ENCODE measurements at places on chromosomes 5 and 9.

GRCh38 chr5:24094081-24094679 is 550.6 kb downstream of the CDH10 start:
- DNase-seq, result no peak

GRCh38 chr9:108207561-108208165 is 648.1 kb downstream of the ACTL7B start:
- no peak for DNase-seq

DNA sequence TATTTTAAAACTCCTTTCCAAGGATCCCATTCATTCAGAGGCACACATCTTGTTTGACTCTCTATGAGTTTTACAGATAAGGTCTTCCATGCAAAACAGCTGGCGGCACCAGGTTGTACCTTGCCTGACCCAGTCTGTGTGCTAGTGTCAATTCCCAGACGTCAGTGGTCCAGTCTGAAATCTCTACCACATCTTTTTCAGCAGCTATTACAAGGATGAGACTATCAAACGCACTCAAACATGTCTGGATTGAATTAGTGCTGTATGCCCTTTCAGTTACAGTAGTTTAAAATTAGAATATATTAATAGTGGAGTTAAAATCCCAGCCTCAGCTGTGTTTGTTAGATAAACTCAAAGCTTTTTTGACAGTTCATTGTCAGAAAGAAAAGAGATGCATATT is 11.7 kb downstream of the CDC14B start:
- DNase-seq, result no peak

DNA sequence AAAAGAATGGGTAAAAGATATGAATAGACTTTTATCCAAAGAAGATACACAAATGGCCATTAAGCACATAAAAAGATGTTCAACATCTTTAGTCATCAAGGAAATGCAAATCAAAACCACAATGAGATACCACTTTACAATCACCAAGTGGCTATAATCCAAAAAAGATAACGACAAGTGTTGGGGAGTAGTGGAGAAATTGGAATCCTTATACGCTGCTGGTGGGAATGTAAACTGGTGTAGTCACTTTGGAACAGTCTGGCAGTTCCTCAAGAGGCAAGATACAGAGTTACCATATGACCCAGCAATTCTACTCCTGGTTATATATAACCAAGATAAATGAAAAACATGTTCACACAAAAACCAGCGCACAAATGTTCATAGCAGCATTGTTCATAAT is 234.9 kb downstream of the SPATA31D1 start:
- DNase-seq, result no peak

DNA sequence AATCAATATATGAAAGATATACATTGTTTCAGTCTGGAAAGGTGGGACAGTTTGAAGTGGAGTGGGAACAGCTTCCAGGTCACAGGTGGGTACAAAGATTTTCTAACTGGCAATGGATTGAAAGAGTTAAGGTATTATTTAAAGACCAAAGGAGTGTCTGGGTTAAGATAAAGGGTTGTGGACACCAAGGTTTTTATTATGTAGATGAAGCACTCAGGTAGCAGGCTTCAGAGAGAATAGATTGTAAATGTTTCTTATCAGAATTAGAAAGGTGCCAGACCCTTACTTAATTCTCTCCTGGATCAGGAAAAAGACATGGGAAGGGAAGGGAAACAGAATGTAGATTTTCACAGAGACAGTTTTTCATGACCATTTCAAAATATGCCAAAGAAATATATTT is 1174.8 kb downstream of the MAT2B start:
- no peak for DNase-seq

GRCh38 chr5:74094096-74094781 is 468.2 kb downstream of the ARHGEF28 start:
- no peak for DNase-seq

- no peak for DNase-seq
These were observed 1020.0 kb upstream of the ARRDC3 start for GRCh38 chr5:92402956-92403702.

DNA sequence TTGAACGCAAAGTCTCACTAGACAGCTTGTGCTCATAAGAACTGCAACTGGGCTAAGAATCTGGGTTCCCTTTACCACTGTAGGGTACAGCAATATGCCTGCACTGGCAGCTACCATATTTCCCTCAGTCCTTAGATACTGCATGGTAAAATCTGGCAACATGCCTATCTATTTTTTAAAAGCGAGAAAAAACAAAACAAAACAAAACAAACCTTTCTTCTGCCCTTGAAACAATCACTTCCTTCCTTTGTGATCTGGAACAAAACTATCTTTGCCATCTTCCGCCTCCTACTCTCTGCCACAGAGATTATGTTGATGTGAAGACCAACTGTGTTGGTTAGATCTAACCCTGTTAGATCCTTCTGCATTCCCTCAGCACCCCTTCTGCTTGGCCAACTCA is 242.9 kb downstream of the EBF1 start:
- no peak for DNase-seq

GRCh38 chr5:53362521-53362941 is 117.9 kb upstream of the FST start:
- DNase-seq, result no peak

GRCh38 chr9:133204335-133204992 is 4.6 kb downstream of the OBP2B start:
- DNase-seq, result no peak

- no peak for DNase-seq
These were observed 128.8 kb downstream of the FER start for GRCh38 chr5:108876451-108876850.

- DNase-seq, result no peak
These were observed 95.6 kb downstream of the NR6A1 start for GRCh38 chr9:124675261-124676158.

DNA sequence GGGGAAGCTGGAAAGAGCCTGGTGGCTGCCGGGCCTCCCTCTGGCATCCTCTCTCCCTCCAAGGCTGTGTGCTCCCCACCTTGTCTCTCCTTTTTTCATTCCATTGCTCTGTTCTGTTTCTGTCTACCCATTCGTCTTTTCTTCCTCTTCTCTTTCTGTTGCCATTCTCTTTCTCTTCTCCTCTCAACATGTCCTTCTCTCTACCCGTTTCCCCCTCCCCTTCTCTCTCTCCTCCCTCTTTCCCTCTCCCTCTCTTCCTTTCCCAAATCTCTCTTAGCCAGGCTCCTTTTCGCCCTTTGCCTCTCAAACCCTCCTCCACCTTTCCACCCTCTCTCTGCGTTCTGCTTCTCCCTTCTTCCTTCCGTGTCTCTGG is 19.4 kb upstream of the KCNIP1 start:
- no peak for DNase-seq

GRCh38 chr9:20604562-20604961 is 17.7 kb downstream of the MLLT3 start:
- no peak for DNase-seq

- peak; percentile 75 for DNase-seq
These were observed 13.9 kb downstream of the REXO4 start for GRCh38 chr9:133403766-133404453.

DNA sequence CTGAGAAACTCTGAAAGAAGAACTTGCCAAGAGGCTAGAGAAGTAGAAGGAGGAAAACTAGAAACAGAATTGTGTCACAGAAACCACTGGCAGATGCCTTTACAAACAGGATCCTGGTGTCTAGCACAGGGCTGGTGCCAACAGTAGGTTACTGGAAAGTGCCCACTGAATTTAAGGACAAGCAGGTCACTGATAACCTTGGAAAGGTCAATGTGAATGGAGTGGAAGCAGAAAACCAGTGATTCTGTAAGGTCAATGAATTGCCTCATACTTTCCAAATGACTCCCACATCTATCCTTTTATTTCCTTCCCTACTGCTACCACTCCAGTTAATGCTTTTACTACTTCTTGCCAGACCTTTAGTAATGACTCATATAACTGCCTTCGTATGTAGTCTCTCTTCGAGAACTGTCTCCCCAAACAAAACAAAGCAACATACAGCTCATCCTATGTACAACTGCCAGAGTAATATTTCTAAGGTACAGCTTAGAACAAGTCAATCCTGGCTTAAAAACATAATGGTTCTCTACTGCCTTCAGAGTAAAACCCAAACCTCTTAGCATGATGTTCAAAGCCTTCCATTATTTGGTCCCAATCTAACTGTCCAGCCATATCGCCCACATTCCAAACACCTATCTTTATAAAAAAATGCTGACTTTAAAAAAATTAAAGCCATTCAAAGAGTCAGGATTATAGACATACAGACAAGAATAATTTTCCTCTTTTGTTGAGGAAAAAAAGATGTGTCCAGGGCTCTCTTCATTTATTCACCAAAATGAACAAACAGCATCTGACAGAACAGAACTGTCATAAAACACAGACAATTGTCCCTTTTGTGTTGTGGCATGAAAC is 52.5 kb downstream of the NR3C1 start:
- no peak for DNase-seq

GRCh38 chr9:85892401-85892800 is 48.5 kb upstream of the NAA35 start:
- no peak for DNase-seq

DNA sequence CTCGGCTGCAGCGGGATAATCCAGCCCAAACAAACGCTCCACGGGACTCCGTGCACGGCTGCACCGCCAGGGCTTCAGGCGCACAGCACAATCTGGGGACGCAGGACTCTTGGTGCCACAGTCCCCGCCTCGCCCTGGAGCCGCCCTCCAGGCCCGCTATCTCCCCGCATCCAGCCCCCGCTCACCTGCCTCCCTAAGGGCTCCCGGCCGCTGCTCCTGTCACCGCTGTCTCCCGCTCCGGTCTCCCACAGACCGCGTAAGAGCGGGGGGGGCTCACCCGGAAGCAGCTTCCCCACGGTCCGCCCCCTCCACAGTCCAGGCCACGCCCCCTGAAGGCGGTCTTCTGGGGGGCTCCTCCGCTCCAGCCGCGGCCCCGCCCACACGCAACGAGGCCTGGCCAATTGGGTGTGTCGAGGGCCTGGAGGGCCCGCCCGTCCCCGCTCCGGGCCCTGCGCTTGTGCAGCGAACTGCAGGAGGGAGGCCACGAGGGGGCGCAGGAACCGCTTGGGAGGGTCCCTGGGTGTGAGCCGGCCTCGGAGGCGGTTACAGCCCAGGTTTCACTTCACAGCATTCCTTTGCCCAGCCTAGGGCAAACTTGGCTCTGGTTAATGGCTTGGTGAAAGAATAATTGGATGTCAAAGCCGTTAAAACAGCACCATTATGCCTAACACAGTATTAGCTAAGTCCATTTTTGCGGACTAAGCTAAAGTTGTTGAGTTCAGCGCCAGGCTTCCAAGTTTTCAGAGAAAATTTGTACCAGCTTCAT is at the start of gene ALAD:
TSS of gene ALAD (minus strand) at position 258 of the 766 bp plus-strand sequence. CDS start 7,725 bp downstream, outside the sequence.
- peak; percentile 100 for DNase-seq

DNA sequence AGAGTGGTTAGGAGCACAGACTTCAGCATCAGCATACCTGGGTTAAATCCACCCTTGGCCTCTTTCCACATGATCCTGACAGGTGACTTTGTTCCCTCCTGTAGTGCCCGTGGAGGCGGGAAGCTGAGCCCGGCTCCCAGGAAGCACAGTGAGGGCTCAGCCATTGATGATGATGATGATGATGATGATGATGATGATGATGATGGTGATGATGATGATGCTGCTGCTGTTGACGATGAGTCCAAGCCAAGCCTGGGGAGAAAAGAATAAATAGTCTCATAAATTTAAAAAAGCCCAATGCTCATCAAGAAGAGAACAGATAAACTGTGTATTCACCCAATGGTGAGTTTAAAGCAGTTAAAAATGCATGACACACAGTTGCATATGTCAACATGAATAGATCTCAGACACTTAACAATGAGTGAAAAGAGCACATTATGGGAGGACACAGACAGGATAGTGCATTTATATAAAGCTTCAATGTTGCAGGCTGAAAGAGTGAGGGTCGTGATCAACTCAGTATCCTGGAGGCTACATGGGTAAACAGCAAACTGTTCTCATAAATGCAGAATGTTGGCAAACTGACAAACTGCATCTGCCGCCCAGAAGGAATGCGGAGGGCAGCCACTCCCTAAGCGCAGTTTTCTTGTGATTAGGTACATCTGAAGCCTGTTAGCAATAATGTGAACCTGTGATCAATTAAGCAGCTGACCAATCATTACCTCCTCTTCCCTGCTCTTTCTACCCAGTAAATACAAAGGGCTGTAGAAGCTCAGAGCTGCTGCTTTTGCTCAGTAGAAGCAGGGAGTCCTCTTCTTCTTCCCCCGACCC is 11.7 kb upstream of the CFAP157 start:
- no peak for DNase-seq

DNA sequence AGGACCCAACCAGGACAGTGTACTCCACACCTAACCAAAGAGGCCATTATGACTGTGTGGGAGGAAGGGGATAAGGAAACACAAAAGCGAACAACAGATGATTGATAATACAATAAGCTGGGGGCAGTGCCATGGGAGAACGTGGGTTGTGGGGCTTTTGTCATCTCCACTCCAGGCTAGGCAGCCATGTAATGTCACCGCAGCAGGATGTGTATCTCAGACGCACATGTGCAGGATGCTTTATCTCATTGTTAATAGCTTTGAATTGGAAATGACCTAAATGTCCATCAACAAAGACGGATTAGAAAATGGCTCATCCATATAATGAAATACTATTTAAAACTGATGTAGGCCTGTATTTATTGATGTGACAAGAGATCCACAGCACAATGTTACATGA is 51.0 kb downstream of the EPB41L4B start:
- DNase-seq, result no peak

DNA sequence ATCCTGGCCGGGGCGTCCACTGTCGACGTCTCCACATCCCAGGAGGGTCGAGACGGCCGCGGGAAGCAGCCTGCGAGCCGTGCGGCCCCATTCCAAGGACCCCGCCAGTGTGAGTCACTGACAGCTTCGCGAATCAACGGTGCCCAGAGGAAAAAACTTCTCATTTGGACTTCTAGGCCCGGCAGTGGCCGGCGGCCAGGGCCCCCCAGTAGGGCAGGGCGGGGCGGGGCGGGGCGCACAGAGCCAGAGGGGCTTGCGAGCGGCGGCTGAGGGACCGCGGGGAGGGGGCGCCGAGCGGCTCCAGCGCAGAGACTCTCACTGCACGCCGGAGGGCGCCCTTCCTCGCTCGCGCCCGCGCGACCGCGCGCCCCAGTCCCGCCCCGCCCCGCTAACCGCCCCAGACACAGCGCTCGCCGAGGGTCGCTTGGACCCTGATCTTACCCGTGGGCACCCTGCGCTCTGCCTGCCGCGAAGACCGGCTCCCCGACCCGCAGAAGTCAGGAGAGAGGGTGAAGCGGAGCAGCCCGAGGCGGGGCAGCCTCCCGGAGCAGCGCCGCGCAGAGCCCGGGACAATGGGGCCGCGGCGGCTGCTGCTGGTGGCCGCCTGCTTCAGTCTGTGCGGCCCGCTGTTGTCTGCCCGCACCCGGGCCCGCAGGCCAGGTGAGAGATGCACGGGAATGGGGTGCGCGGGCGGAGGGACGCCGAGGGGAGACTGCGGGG is at the start of gene F2R:
TSS of gene F2R (plus strand) at position 391 of the 720 bp plus-strand sequence. CDS start at position 573, 182 bp downstream.
- DNase-seq, result peak; percentile 65

GRCh38 chr5:37435261-37435660 is 56.1 kb downstream of the WDR70 start:
- DNase-seq, result no peak

- DNase-seq, result no peak
These were observed 65.3 kb downstream of the ICE1 start for GRCh38 chr5:5487585-5488360.

DNA sequence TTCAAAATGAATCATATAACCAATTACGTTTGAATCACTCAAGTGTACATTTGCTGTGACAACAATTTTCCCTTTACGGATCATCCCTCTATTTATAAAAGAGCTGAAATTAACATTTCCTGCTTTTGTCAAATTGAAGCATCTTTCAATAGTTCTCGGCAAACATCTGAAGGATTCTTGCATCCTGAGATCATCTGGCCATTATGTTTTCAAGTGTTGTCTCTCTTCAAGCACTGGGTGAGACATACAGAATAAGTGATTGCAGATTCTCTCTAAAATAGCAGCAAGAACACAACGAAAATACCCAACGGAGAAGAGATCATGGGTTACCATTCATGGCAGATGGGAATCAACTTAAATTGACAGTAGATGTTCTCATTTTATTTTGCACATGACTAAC is 283.4 kb upstream of the GRAMD2B start:
- no peak for DNase-seq
